ENCODE measurements at places on chromosomes 11 and 22. TPM values are rescaled to one million over a fixed set of nuclear protein-coding genes. Genes with fewer than 3 reads are reported as not detected.

Gene MPZL2
- total RNA-seq, result 1.4 TPM

DNA sequence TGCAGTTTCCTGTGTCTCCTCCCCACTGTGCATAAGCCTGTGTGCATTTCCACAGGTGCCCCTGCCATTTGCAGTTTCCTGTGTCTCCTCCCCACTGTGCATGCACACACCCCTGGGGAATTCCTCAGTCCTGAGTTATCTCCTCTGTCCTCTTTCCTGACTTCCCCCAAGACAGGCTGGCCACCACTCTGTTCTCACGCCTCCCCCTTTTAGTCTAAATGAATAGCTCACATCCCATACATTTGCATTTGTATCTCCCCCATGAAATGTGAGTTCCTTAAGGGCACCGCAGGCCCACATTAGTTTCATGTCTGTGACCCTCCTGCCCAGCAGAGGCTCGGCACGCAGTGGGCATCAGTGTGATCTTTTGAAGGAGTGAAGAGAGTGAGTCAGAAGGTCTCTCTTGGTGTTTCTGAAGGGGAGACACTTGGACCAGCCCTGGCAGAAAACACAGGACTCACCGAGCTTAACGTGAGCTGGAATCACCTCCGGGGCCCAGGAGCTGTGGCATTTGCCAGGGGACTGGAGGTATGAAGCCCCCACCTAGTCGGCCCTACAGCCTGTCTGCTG lies 6.2 kb downstream of the LRRC74B start:
- no peak for DNase-seq

GRCh38 chr11:64206457-64207255 lies at the start of gene FERMT3:
FERMT3 (plus strand) TSS chr11:64206721; CDS start chr11:64207365, 644 bp downstream.
- peak; percentile 53 for DNase-seq

GRCh38 chr11:87493516-87493915 lies 455.8 kb downstream of the TMEM135 start:
- no peak for DNase-seq

Measured in CD8-positive, alpha-beta T cell (primary cell).